ENCODE measurements at places on chromosomes 1 and 21.
A peak's percentile ranks its signal among the peaks of the same experiment; 100 is the strongest.

DNA sequence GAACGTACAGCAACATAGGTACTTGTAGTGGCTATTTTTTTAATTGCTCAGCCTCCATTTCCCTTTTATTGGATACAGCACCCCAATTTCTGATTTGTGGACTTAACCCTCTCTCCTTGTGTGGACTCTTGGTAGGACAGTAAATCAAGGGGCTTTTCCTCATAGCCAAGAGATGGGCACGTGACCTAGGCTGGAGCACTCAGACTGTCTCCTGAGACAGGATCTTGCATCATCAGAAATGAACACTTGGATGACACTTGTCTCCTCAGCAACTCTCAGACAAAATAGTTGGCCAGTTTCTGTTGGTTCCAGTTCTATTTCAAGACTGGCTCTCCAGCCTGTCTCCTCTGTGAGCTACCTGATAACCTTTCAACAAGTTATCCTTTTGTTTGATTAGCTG, 112.9 kb upstream of the ZNF678 start:
- no peak for DNase-seq

DNA sequence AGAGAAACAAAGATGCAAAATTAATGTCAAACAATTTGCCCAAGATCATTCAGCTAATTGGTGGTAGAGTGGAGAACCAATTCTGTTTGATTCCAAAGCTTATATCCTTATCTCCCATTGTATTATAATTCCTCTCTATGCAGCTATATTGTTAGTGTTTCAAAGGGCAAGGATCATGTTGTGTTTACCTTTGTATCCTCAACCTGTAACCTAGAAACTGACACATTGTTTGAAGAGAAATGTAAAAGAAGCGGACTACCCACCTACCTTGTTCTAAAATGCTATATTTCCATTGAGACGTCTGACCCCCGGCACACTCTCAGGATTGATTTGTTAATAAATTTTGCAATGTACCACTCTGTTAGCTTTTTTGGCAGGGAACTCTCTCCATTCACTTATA, 9.3 kb downstream of the RAVER2 start:
- no peak for DNase-seq

- no peak for DNase-seq
Measured at GRCh38 chr1:173400387-173400995, 76.6 kb upstream of the PRDX6 start.

GRCh38 chr1:51927029-51927428, 48.5 kb upstream of the NRDC start:
- no peak for DNase-seq

GRCh38 chr1:209662879-209663327, 10.7 kb upstream of the LAMB3 start:
- no peak for DNase-seq

DNA sequence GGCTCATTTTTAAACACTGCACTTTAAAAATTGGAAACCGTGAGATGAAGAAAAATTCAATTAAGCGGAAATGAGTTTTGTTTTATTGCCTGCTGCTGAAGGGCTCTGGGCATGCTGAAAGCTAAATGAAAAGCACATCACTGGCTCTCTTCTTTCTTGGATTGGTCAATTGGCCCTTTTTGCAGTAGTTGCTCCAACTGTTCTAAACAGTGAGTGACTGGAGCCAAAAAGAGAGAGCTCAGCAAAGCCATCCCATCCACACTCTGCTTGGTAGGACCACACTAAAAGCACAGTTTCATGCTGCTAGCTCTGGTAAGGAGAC, 48.1 kb downstream of the LHX4 start:
- no peak for DNase-seq

- no peak for DNase-seq
Measured at GRCh38 chr1:164631751-164632150, 72.8 kb downstream of the PBX1 start.

GRCh38 chr1:204652497-204652896, 33.0 kb downstream of the LRRN2 start:
- DNase-seq, result no peak

GRCh38 chr1:37308031-37308960, 166.1 kb upstream of the ZC3H12A start:
- no peak for DNase-seq

- no peak for DNase-seq
Measured at GRCh38 chr1:1470626-1471388, 758 bp upstream of the ATAD3B start.

DNA sequence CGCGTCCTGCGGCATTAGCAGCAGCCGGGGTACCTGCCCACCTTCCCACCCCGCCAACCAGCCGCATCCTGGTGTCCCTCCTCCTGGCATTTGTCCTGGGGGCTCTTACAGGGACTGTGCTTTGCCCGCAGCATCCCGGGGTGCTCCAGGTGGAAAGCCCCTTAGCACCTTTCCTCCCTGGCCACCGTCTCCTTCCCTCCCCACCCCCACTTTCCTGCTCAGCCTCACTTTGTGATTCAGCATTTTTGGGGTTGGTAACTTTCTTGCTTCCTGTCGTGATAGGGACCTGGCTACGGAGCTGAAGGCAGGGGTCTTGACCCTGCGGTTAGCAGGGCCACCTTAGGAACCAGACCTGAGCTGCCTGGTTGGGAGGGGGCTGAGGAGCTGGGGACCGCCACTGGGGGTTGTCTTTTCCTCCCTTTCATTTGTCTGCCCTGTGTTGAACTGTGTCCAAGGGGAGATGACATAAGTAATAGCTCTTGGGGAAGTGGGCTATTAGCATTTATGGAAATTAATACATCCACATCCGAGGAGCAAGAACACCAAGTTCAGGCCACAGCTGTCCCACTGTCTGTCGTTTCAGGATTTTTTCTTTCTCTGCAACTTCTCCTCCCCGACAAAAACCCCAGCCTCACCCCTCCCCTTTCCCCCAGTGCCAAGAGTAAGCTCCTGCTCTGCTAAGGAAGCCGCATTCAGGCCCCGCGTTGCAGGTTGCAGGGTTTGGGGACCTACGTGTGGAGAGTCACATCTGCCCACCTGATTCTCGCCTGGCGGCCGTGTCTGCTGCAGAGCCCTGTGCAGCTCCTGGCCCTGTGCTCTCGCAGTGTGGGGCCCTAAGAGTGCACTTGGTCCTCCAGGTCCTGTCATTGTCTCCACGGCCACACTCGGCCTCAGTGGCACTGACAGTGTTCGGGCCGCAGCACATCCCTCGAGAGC, 1.6 kb upstream of the NPHP4 start:
- DNase-seq, result no peak

- no peak for DNase-seq
Measured at GRCh38 chr1:28258628-28259251, 578 bp upstream of the SESN2 start.

DNA sequence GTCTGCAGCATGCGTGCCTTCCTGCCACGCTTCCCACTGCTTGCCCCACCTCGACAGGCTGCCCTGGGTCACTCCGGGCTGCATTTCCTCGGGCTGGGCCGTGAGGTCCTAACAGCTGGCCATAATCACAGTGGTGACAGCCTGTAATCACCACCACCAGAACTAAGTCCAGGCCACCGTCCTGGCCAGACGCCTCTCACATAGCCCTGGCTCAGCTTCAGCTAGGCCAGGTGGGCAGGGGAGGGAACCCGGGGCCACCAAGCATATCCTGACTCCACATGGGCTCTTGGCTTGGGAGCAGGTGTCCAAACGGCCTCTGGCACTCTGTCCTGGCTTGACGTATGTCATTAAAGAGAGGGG, 229.5 kb downstream of the TRABD2B start:
- no peak for DNase-seq

DNA sequence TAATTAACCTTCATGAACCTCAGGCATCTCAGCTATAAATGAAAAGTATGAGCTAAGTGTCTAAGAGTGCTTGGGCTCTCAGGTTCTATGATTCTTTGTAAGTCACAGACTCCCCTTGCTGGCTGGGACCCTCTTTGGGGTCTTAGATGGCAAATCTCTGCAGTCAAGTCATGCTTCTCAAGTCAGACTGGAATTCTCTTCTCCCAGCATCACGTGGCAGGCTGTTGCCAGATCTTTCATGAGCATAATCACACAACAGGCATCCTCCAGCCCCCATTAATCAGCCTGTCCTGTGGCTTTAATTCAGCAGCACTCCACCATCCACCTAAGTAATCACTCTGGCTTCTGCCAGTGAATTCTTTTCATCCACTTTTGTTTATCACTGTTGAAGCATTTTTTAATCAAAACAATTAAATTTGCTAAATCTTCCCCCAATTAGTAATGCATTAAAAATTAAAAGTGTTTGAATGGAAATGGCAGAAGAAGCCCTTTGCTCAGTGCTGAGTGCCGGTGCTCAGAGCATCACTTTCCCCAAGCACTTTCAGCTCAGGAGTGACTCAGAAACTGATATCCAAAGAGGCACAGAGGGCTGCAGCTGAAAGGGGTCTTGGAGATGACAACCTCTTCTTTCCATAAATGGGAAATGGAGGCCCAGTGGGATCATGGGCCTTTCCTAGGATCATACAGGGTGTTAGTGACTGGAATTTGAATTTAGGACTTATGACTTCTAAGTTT, 50.2 kb downstream of the C8A start:
- no peak for DNase-seq

DNA sequence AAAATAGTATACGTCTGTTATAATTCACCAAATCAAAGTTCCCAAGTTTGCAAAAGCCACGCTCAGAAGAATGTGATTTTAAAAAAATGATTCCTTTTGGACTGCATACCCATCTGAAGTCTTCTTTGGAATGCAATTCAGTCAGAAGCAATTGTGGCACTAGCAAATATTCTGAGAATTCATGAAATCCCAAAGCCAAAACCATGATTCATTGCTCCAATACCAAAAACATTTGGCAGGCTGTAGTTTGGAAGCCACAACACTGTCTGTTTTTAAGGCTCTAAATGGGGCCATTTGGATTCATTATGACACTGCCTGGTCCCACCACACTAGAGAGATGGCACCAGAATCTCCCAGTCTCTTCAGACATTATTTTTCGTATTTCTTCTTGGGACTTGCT, 21.8 kb upstream of the LRRC53 start:
- no peak for DNase-seq

- DNase-seq, result no peak
Measured at GRCh38 chr1:4494027-4494426, 160.4 kb upstream of the AJAP1 start.

- DNase-seq, result no peak
Measured at GRCh38 chr1:7686301-7686850, 84.7 kb upstream of the VAMP3 start.

- peak; percentile 34 for DNase-seq
Measured at GRCh38 chr1:46549697-46550681, 1.5 kb downstream of the KNCN start.

DNA sequence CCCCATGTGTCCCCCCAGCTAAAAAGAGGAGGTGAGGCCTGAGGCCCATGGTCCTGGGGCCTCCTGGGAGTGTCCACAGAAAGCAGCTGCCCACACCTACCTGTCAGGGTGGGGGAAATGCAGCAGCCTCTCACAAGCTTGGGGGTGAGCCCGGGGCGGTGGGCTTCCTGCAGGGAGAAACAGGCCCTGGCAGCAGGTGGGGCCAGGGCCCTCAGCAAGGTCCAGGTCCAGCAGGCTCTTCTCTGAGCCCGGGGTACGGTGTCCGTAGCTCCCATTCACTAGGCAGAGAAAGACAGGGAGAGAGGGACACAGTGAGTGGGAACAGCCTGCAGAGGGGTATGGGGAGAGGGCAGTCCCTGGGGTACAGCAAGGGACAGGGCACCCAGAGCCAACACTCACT, 139.0 kb downstream of the GLIS1 start:
- no peak for DNase-seq

DNA sequence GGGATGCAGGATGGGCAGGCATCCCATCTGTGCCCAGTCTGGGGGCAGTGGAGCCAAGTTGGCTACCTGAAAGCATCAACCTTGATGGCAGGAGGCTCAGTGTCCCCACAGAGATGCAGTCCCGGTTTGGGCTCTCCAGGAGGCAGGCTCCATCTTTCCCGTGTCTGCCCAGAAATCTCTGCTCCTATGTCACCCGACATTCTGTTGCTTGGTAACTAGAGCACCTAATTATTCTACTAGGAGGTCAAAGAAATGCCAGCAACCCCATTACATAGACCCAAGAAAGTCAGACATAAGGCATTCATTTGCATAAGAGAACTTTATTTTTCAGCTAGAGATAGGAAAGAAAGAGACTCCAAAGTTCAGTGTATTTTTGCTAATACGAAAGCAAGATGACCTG, 100.3 kb upstream of the BACE2 start:
- DNase-seq, result no peak

DNA sequence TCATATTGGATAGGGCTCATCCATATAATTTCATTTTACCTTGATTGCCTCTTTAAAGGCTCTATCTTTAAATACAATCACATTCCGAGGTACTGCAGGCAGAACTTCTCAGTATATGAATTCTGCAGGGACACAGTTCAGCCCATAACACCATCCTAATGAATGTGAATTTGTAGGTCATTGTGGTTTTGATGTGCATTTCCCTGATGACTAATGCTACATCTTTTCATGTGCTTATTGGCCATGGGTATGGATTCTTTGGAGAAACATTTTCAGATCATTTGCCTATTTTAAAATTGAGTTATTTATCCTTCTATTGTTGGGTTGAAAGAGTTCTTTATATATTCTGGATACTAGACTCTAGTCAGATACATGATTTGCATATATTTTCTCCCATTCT, 9.6 kb upstream of the RPS6KC1 start:
- DNase-seq, result no peak

GRCh38 chr1:112797224-112797623, 82.1 kb upstream of the PPM1J start:
- DNase-seq, result no peak

GRCh38 chr1:59928996-59929395, 2.4 kb upstream of the CYP2J2 start:
- DNase-seq, result no peak

DNA sequence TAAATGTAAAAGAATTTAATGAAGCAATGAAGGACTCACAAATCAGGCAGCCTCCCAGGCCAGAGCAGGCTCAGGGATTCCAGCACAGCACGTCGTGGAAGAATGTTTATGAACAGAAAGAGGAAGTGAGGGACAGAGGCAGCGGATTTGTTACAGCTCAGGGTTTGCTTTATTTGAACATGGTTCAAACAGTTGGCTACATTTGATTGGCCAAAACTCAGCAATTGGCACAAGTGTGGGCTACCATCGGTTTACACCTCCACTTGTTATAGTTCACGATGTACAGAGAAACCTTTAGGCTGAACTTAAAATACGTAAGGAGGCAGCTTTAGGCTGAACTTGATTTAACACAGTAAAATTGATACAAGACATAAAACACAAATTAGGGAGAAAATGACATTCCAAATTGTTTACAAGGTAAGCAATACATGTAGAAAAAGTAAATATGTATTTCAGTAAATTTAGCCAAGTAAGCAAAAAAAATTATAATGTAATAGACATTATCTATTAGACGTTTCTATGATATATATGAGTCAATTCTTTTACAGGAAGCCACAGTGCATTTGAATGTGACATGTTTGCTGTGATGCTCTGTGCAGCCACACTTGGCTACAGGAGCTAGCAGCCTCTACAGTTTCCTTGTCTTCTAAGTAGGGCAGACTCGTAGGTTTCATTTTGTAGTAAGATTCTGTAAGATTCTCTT, 126.5 kb downstream of the ADSS2 start:
- DNase-seq, result no peak

DNA sequence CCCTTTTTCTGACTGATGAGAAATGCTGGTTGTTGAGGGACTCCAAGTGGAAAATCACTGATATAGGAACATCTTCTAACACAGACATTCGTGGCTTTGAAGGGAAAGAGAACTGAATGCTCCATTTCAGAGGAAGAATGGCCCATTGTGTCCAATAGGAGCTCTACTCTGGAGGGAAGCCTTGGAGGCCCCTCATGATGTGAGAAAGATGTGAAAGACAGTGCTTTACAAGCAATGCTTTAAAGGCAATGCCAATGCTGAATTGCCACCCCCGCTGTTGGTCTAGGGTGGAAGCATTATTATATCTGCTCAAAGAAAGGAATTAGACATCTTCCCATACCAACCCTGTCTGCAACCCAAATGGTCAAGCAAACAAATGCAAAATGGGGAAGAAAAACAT, 13.7 kb downstream of the NMNAT2 start:
- no peak for DNase-seq
